ENCODE measurements at places on chromosomes 2 and 18.

DNA sequence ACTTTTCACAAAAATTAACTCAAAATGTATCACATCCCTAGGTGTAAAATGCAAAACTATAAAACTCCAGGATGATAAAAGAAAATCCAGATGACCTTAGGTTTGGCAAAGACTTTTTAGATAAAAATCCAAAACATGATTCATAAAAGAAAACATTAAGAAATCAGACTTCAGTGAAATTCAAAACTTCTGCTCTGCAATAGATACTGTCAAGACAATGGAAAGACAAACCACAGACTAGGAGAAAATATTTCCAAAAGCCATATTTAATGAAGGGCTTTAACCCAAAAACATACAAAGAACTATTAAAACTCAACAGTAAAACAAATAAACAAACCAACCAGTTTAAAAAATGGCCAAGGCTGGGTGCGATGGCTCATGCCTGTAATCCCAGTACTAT, 173.6 kb upstream of the SPOPL start:
- DNase-seq = no peak

DNA sequence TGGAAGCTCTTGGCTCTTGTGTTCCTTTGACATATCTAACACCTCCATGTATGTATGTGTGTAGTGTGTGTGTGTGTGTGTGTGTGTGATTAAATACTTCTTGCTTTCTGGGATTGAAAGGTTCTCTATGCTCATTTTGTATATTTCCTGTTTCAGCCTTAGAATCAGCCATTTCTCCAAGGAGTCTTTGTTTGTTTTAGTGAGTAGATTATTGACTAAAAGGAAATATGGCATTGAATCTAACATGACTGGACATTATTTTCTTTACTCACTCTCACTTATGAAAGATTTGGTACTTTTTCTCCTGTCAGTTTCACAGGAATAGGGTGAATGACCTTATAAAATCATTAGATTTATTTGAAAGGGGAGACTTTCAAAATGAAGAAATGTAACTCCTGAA, 413.8 kb upstream of the SLC14A2 start:
- DNase-seq = no peak

DNA sequence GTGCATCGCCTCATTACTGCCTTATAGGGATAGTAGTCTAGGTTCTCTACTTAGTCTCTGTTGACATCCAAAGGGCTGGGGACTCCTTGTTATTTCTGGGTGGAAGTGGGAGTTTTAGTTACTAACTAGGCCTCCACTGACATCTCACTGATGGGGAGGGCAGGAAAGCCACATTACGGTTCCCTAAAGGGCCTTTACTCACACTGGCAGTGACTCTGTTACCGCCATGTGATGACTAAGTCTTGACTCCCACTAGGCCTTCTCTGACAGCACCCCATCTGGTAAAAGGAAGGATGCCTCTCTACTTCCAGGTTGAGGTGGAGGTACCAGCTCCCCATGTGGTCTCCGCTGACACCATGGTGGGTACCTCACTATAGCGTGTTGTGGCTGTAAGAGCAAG, 14.0 kb upstream of the BCL2L11 start:
- no peak for DNase-seq

DNA sequence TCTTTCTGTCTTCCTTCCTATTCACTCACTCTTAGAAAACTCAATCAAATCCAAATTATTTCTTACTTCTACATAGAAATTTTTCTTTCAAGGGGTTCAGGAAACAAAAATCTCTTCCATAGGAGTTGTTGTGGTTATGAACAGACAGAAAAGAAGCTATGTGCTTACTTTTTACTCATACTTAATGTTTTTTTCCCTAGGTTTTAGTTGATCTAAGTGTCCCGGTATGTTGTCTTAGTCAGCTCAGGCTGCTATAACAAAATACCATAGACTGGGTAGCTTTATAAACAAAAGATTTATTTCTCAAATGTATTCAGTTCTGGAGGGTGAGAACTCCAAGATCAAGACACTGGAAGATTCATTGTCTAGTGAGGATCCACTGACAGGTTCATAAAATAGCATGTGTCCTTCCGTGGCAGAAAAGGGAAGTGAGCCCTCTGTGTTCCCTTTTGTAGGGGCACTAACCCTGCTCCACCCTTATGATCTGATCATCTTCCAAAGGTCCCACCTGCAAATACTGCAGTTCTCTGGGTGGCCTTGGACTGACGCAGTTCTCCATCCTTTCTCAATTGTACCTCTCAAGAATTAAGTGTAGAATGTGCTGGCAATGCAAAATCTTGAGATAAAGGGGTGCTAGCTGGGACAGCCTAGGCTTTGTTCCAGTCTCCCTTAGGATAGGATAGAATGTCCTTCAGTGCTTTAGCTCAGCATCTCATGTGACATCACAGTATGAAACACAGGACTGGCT, 14.4 kb upstream of the VRK2 start:
- DNase-seq = no peak

DNA sequence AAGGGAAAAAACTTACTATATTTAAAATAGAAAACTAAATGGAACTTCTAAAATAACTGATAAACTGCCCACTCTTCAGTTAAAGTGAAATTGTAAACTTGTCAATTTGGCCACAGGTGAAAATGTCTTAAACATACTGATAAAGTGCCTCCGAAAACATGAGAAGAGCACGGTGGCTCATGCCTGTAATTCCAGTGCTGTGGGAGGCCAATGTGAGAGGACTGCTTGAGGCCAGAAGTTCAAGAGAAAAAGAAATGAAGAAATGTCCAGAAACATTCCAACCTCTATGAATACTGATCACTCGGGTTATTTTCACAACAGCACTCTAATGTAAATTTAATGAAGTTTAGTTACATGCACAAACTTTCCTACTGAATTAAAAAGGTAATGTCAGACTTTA, 63.4 kb upstream of the DNER start:
- no peak for DNase-seq

- DNase-seq = no peak
These were observed 90.3 kb upstream of the RAB27B start for GRCh38 chr18:54737986-54738385.

- DNase-seq = no peak
These were observed 413.5 kb downstream of the TXNL1 start for GRCh38 chr18:56224669-56225561.

GRCh38 chr2:141714496-141714895, 416.3 kb downstream of the LRP1B start:
- no peak for DNase-seq

GRCh38 chr2:12455661-12456060, 261.1 kb upstream of the TRIB2 start:
- DNase-seq = no peak

- peak; percentile 83 for DNase-seq
These were observed 17.6 kb downstream of the WNT10A start for GRCh38 chr2:218898109-218898878.

DNA sequence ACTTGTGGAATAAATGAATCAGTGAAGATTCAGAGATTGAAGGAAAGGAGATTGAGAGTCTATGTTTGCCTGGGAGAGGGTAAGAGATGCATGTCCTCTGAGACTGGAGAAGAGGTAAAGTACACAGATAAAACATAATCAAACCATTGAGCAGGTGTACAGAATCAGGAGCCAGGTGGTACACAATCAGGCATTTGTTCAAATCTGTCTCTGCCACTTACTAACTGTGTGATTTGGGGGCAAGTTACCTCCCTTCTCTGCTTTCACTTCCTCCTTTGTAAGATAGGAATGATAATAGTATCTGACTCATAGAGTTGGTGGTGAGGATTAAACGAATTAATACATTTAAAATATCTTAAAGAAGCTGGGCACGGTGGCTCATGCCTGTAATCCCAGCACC, 94.0 kb downstream of the CDK15 start:
- no peak for DNase-seq

DNA sequence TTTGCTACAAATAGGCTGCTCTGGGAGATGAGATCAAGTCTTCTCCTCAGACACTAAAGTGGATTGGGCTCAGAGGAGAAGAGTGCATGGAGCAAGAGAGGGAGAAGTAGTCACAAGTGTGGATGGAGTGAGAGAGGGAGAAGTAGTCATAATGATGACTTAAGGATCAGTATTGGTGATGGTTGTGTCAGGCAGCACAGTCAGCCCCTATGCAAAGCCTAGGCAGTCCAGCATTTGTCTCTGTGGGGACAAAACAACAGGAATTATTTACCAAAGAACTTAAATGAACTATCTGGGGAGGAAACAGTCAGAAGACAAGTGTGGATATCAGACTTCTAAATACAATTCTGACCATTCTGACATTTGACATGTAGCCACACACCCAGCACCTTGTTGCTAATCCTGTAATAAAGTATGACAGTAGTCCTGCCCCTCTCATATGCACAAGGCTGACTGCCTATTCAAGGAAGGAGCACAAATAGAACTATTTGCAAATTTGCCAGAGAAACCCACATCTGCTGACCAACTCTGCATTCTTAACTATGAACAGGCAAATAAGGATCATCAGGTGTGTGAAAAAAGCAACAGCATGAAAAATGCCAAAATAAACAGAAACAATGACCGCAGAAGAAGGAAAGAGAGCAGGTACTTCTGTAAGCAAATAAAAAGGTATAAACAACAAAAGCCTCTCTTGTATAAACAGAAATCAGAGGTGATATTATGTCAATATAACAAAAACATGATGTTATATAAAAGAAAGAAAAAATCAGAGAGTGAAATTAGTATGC, 1597.9 kb upstream of the ACVR2A start:
- no peak for DNase-seq

- peak; percentile 49 for DNase-seq
These were observed 122.7 kb downstream of the TWIST2 start for GRCh38 chr2:238970553-238971081.

GRCh38 chr2:127067620-127068350, 39.2 kb downstream of the BIN1 start:
- peak; percentile 82 for DNase-seq

DNA sequence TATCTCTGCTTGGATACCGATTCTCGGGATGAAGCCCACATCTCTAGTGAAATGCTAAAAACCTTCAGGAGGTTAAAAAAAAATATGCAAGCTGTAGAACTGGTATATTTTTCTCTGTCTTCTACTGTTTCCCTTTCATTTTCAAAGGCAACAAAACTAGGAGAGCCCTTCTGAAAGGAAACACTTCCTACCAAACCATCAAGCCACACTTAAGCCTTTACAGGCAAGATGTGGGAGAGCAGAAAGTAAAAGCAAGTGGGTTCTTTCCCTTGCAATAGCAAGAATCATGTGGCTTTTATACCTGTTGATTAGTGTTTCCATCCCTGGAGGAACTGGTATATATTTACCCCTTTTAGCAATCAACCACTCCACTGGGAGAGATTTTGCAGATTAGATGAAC, 147.9 kb upstream of the ACAA2 start:
- DNase-seq = no peak

- DNase-seq = no peak
These were observed 290.4 kb upstream of the ZC3H15 start for GRCh38 chr2:186195696-186196095.

GRCh38 chr18:8847066-8847755, 141.9 kb downstream of the MTCL1 start:
- DNase-seq = no peak

GRCh38 chr2:121486191-121486790, 44.4 kb upstream of the RNU4ATAC start:
- no peak for DNase-seq

- DNase-seq = no peak
These were observed 21.0 kb downstream of the SPOPL start for GRCh38 chr2:138522556-138522955.

- no peak for DNase-seq
These were observed 24.0 kb upstream of the NCL start for GRCh38 chr2:231488331-231488730.

DNA sequence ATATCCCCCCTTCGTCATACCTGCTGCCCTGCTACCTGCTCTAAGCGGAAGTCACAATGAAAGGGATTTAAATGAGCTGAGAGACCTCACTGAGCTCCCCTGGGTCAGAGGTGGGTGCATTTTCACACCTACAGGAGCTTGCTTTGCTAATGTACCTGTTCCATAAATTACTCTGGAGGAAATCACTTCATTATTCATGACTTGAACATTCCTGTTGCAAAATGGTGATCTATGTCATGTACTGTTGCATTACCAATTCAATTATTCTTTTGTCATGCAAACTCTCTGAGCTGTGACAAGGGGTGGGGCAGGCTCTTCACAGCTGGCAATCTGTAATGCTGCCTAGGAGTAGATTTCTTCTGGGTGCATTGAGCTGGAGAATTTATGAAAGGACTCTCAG, 761.3 kb downstream of the TSN start:
- DNase-seq = no peak

DNA sequence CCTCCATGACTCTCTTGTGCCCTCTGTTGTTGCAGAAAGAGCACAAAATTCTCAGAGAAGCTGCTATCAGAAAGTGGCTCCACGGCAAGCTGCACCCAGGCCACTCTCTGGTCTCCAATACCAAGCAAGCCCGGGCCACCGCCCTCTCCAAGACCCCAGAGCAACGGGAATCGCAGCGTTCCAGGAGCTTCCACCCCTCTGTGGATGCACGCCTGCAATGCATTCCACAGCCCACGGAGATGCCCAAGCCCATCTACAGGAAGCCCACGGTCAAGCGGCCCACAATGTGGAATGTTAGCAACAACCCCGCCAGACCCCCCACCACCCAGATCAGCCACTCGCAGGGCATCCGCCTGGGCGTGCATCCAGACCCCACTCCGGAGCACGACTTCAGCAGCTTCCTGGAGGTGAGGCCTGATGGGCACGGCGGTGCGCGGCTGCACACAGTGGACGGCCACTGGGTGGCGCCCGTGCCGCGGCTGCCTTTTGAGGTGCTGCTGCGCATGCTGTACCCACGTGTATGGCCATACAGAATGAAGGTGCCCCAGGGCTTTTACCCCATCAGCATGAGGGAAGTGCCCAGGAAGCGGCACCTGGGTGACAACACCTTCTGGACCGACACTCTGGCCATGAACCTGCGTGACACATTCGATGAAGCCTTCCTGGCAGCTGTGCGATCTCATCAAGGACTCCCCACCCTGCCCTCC, 6.3 kb downstream of the ANKRD53 start:
- DNase-seq = peak; percentile 87

DNA sequence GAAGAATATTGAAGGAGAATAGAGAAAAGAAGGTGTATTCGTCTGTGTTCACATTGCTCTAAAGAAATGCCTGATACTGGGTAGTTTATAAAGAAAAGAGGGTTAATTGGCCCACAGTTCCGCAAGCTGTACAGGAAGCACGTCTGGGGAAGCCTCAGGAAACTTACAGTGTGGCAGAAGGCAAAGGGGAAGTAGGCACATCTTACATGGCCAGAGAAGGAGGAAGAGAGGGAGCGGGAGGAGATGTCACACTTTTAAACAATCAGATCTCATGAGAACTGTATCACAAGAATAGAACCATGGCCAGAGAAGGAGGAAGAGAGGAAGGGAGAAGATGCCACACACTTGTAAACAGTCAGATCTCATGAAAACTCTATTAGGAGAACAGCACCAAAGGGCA, 159.6 kb upstream of the TPO start:
- DNase-seq = no peak
